Stimulated activated CD4-positive, alpha-beta T cell treated with anti-CD3 and anti-CD28 coated beads, TNF-alpha, amount 100 ng/mL, for 1 hour (primary cell): ENCODE measurements at places on chromosomes 13 and 19.

GRCh38 chr13:79533781-79534400 lies 52.9 kb downstream of the NDFIP2 start:
- no peak for DNase-seq

GRCh38 chr19:44164327-44164672 lies 600 bp upstream of the ZNF226 start:
- DNase-seq = no peak

- DNase-seq = no peak
Observed at GRCh38 chr19:45250832-45251451, at the start of gene MARK4. MARK4 (plus strand) TSS chr19:45251271; CDS start chr19:45251589, 318 bp downstream.

GRCh38 chr13:74574964-74575728 lies 440.9 kb upstream of the KLF12 start:
- DNase-seq = no peak

DNA sequence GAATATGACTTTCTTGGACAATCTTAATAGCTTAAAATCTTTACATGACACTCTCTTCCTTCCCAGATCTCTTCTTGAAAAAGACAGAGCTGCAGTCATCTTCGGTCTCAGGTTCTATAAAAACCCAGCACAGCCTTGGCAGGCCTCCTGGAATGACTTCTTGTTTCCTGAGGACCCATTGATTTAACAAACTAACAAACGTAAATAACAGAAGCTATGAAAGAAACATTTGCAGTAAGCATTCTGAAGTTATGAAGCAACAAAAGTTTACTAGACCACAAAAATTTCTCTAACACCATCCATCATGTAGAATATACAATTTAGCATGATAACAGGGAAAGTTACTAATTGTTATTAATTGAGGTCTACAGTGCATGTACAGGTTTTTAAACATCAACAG lies 62.8 kb upstream of the STARD13 start:
- no peak for DNase-seq

- no peak for DNase-seq
Observed at GRCh38 chr19:36392916-36393673, 14.1 kb upstream of the ZFP14 start.

- DNase-seq = no peak
Observed at GRCh38 chr13:45737571-45738017, 35.5 kb downstream of the CBY2 start.

DNA sequence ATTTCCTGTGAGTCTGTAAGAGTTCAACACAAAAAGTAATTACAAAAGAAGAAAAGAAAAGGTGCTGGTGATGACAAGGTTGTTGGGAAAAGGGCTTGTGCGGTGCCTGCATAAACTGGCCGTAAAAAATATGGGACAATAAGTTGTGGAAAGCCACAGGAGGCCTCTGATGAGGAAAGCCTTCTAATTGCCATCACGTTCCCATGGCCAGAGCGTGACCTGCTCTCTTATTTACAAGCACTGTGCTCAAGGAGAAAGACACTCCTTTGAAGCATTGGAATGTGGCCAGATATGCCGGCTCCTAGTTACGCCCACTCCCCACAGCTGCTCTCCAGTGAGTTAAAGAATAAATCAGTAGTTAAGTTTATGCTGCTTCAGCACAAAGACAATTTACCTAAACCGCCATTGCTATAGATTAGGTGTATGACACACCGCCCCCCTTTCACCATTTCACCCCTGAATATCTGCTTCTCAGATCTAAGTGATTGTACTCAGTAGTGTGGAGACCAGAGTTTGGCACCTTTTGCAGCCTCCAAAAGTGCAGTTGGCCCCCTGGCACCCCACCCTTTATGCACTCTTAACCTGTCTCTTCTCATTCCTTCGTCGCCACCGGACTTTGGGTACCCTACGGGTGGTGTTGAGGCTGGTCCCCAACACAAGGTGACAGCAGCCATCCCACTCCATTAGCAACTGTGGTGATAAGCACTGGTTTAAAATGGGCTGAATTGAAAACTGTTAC lies 8.1 kb upstream of the PGLYRP1 start:
- DNase-seq = no peak
